Effector memory CD8-positive, alpha-beta T cell (primary cell): ENCODE measurements at places on chromosomes 1 and 21.

DNA sequence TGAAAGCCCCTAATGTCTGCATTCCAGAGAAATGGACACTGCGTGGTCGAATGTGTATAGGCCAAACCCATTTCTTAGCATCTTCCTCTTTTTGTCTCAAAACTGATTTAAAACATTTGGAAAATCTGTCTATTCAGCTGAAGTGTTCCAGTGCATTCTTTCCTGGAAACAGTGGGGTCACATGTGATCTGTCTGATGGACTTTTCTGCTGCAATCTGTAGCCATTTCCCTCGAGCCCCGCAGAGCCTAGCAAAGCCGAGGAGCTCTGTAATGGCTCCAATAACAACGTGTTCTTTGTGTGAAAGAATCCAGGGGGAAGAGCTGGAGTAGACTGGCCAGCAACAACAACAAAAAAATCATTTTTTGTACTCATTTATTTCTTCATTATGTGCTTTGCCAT lies 329.3 kb downstream of the BARHL2 start:
- H3K27ac ChIP-seq: no peak overlapping the region
- no peaks in the 10 kb centered on the region for H3K36me3 ChIP-seq
- H3K27me3 ChIP-seq: no peaks in the 10 kb centered on the region
- no peak overlapping the region for H3K4me3 ChIP-seq

DNA sequence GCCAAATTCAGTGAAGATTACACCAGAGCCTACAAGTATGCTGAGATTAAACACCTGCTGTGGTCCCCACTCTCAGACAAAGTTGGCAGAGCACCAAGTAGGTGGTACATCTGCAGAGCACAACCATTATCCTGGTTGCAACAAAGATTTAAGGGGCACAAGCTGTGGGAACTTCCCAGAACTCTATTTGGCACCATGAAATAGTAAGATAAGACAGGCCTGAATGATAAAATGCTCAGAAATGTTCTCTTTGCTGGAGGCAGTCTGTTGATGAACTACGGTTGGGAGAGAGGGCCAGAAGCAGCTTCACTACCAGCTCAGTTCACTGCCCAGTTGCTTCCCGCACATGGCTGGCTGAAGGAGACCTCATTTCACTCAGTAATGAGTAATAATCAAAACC lies 19.9 kb downstream of the RPL5 start:
- H3K27ac ChIP-seq: no peak overlapping the region
- H3K4me1 ChIP-seq: no peaks in the 10 kb centered on the region
- H3K4me3 ChIP-seq: no peak overlapping the region
- H3K27me3 ChIP-seq: no peaks in the 10 kb centered on the region

- peaks cover 48% of the 10 kb centered on the region for H3K36me3 ChIP-seq
- no peaks in the 10 kb centered on the region for H3K4me1 ChIP-seq
- peak overlapping the region; percentile 80 for H3K27ac ChIP-seq
- no peak for DNase-seq
- H3K4me3 ChIP-seq: no peak overlapping the region
Measured at GRCh38 chr1:16254263-16254928, 17.4 kb upstream of the CPLANE2 start.

GRCh38 chr1:37274938-37275631 lies 199.3 kb upstream of the ZC3H12A start:
- peaks cover 46% of the 10 kb centered on the region for H3K27me3 ChIP-seq
- no peak overlapping the region for H3K4me3 ChIP-seq
- H3K36me3 ChIP-seq: no peaks in the 10 kb centered on the region
- no peaks in the 10 kb centered on the region for H3K4me1 ChIP-seq
- no peak overlapping the region for H3K27ac ChIP-seq

GRCh38 chr21:14251336-14251735 lies 35.4 kb downstream of the RBM11 start:
- no peak for DNase-seq
- peaks cover 1% of the 10 kb centered on the region for H3K4me1 ChIP-seq
- H3K27me3 ChIP-seq: peaks cover 12% of the 10 kb centered on the region

GRCh38 chr1:219692981-219693380 lies 80.1 kb upstream of the ZC3H11B start:
- no peaks in the 10 kb centered on the region for H3K36me3 ChIP-seq
- no peak overlapping the region for H3K27ac ChIP-seq
- H3K4me3 ChIP-seq: no peak overlapping the region

GRCh38 chr1:18816808-18817207 lies 42.7 kb downstream of the TAS1R2 start:
- H3K36me3 ChIP-seq: no peaks in the 10 kb centered on the region
- DNase-seq: no peak
- H3K4me3 ChIP-seq: no peak overlapping the region
- H3K4me1 ChIP-seq: peaks cover 5% of the 10 kb centered on the region
- H3K27me3 ChIP-seq: peaks cover 52% of the 10 kb centered on the region
- no peak overlapping the region for H3K27ac ChIP-seq

DNA sequence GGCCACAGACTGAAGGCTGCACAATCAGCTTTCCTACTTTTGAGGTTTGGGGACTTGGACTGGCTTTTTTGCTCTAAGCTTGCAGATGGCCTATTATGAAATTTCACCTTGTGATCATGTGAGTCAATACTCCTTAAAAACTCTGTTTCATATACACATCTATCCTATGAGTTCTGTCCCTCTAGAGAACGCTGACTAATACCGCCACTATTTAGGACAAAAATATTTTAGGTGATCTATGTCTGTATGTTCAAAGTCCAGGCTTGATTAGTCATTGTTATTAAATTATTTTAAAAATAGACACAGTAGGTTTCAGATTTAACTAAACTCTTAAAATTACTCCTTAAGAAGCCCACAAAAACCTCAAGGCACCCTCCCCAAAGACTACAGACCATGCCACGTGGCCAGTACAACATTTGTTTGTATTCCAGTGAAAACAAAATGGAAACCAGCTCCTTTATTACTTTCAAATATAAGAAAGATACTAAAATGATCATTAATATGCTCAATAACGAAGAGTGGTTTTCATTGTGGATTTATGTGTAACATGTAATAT lies 63.1 kb downstream of the TMPRSS15 start:
- no peaks in the 10 kb centered on the region for H3K27me3 ChIP-seq
- H3K4me3 ChIP-seq: no peak overlapping the region
- no peak overlapping the region for H3K27ac ChIP-seq
- no peak for DNase-seq
- H3K4me1 ChIP-seq: no peaks in the 10 kb centered on the region

DNA sequence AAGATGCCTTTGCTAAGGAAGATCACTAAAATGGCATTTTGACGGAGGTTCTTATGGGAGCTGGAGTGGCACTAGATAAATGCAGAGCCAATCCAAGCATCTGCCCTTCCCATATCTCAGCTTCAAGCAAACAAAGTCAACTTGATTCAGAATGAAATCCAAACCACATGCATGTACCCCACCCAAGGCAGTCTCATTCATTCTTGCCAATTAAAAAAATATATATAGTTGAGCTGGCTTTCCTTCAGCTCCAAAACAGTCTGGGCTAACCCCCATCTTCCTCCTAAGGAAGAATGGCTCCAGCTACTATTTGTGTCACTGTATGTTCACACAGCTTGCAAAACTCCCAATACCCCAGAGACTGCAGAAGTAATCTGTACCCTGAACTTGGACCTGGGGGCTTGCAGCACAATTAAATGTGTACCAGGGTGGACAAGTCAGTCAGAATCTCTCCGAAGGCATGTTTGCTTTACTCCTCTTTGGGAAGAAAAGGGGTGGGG lies 35.4 kb downstream of the GPR3 start:
- H3K4me1 ChIP-seq: peaks cover 34% of the 10 kb centered on the region
- peak overlapping the region; percentile 83 for H3K27ac ChIP-seq
- no peaks in the 10 kb centered on the region for H3K27me3 ChIP-seq
- no peak overlapping the region for H3K4me3 ChIP-seq

DNA sequence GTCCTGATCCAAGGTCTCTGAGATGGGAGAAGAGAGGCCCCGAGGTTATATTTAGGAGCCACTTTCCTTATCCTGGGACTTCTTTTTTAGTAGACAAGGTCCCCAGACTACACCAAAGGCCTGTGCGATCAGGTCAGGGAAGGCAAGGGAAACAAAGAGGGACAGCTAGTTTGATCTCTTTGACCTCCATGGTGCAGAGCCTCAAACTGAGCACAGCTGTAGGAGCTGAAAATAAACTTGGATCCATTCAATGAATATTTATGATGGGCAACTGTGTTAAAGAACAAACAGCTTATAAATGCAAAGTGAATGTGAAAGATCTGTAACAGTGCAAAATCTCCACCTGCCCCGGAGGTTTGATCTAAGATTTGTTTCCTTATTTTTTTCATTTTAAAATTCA lies 256.6 kb downstream of the DYRK1A start:
- H3K36me3 ChIP-seq: no peaks in the 10 kb centered on the region
- H3K27me3 ChIP-seq: peaks cover 59% of the 10 kb centered on the region
- no peak overlapping the region for H3K27ac ChIP-seq
- H3K4me1 ChIP-seq: no peaks in the 10 kb centered on the region
- H3K4me3 ChIP-seq: no peak overlapping the region

- H3K27ac ChIP-seq: no peak overlapping the region
- H3K4me1 ChIP-seq: peaks cover 7% of the 10 kb centered on the region
- peaks cover 5% of the 10 kb centered on the region for H3K36me3 ChIP-seq
Measured at GRCh38 chr1:40806731-40807695, 23.4 kb downstream of the KCNQ4 start.

GRCh38 chr1:21539933-21540332 lies 30.7 kb downstream of the ALPL start:
- DNase-seq: no peak
- H3K27me3 ChIP-seq: peaks cover 65% of the 10 kb centered on the region
- no peak overlapping the region for H3K4me3 ChIP-seq

DNA sequence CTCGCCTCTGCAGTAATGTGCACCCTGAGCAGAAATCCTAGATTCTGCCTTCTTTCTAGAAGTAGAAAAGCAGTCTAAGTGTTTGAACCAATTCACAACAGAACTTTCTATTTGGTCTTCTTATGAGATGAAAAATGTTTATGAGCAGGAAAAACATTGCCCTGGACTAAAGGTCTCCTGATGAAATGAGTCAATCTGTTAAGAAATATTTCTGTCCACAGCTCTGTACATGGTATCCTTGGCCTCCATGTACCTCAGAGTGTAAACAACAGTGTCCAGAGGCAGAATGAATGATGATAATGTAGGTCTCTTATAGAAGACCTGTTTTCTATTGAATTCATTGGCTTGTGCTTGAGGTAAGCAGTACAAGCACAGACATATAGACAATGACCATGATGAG lies 6.2 kb upstream of the APCS start:
- peaks cover 46% of the 10 kb centered on the region for H3K27me3 ChIP-seq
- no peaks in the 10 kb centered on the region for H3K36me3 ChIP-seq
- no peak overlapping the region for H3K4me3 ChIP-seq
- H3K4me1 ChIP-seq: no peaks in the 10 kb centered on the region

DNA sequence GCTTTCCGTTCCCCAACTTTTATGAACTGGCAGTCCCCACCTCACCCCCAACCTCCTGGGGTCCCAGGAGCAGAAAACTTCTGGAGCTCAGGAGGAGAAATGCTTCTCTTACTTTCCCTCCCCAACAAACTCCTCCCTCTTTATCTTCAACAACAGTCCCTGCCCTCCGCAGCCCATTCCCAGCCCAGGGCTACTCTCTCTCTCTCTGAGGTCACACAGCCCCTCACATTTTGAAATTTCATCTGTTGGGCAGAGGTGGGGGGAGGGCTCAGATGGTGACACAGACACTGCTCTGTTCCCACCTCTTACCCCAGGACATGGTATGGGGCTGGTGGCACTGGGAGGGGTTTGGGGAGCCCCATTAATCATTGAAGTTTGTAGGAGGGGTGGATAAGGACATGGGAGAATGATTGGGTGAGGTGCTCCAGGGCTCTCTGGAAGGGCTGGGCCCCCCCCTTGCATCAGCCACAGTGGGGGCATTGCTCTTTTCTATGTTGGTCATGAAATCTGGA lies 6.0 kb downstream of the PIK3CD start:
- H3K27ac ChIP-seq: peak overlapping the region; percentile 68
- H3K36me3 ChIP-seq: peaks cover 73% of the 10 kb centered on the region
- no peak for DNase-seq
- peaks cover 64% of the 10 kb centered on the region for H3K4me1 ChIP-seq
- H3K27me3 ChIP-seq: no peaks in the 10 kb centered on the region

GRCh38 chr1:202745323-202745888 lies 35.2 kb upstream of the SYT2 start:
- H3K27ac ChIP-seq: no peak overlapping the region
- no peaks in the 10 kb centered on the region for H3K27me3 ChIP-seq
- no peak overlapping the region for H3K4me3 ChIP-seq
- no peaks in the 10 kb centered on the region for H3K4me1 ChIP-seq
- H3K36me3 ChIP-seq: peaks cover 69% of the 10 kb centered on the region

DNA sequence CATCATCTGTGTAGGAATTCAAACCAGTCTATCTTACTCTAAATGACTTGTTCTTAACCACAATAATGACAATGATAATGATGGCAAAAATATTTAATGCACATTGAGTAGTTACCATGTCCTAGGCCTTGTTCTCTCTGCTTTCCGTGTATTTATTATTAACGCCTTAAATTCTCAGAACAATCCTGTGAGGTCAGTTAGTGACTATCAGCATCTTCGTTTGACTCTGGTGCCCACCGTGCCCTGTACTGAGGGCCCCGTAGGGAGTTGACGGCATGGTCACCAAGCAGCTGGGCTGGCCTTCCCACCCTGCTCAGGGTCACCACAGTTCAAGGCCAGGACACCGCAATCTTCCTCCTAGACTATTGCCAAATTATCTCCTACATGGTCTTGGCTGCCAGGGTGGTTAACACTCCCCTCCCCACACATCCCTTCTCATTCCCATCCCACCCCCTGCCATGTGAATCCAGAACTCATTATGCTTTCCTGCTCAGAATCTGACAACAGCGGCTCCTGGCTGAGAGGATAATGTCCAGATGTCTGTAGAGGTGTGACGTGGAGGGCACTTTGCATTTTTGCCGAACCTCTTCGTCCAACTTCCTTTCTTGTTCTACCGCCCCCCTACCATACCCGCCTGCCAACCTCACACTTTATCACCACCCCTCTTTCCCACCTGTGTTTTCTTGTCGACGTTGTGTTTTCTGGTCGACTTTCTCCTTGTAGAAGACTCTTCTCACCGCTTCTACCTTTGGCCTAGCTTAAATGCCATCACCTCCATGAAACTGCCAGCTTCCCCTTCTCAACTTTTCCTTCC lies 33.4 kb downstream of the IGFN1 start:
- H3K4me1 ChIP-seq: peaks cover 1% of the 10 kb centered on the region
- no peak overlapping the region for H3K27ac ChIP-seq
- no peak for DNase-seq
- H3K4me3 ChIP-seq: no peak overlapping the region
